C1 segment of cervical spinal cord (tissue), 14 donors: ENCODE measurements at places on chromosomes 3 and 15.

- DNase-seq, result no peak
Measured at GRCh38 chr3:8371085-8371551, 130.5 kb upstream of the LMCD1 start.

DNA sequence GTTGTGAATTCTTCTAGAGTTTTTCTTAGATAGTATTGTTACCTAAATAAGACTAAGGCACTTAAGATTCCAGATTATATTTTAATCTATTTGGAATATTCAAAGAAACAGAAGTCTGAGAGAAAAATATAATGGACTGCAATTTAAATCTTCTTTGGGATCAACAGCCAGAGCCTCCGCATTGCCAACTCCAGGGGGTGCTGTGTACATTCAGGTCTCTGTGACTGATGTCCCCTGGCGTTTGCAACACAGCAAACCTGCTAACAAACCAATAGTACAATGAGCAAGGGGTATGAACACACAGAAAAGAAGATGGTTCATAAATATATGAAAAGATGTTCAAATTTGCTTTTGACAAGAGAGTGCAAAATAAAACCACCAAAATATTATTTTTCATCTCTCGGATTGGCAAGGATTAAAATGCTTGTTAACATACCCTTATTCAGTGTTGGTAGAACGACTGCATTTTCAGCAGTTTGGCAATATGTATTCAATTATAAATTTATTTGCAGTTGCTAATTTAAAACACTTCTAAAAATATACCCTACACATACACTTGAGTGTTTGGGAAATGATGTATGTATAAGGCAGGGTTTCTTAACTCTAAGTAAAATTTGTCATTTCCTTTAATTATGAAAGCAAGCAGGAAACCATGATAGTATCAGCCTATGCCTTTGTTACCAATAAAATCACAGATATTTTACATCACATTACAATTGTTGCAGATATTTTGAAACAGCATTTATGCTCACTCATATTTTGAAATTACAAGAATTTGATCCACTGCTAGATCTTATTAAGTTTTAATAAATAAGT lies 16.1 kb upstream of the TM4SF1 start:
- DNase-seq, result no peak

GRCh38 chr15:87881026-87881425 lies 375.5 kb downstream of the NTRK3 start:
- no peak for DNase-seq

DNA sequence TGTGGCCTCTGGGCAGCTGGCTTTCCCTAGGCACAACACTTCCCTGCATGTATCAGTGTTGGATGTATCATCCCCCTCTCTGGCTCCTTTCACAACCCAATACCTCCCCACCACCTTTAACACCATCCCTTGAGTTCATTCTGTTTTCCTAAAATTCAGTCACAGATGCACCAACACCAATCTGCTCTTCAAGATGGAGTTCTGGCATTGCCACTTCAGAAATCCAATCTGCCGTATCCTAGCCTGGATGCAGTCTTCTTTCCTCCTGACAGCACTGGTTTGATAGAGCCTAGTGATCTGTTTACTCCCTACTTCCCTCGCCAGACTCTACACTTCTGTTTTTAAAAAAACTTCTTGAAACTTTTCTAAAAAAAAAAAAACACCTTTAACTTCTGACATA lies 21.7 kb downstream of the PXYLP1 start:
- DNase-seq, result no peak
